Choroid plexus epithelial cell (primary cell): ENCODE measurements at places on chromosomes 16 and 17.

DNA sequence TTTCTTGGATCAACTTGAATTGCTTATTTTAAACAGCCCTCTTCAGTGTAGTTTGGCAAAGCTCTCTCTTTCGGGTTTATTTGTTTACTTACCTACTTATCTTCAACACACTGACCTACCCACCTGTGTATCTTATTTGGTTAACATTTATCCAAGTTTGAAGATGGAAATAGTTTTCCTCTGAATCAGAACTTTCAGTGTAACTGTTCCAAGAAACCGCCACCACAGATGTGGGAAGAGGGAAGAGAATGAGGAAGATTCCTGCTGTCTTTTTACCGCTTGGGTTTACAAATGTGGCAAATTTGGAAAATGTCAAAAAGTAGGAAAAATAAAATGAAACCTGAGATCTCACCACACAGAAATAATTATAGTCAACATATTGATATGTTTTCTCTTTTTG, 115.8 kb downstream of the MSI2 start:
- DNase-seq, result peak; percentile 52

DNA sequence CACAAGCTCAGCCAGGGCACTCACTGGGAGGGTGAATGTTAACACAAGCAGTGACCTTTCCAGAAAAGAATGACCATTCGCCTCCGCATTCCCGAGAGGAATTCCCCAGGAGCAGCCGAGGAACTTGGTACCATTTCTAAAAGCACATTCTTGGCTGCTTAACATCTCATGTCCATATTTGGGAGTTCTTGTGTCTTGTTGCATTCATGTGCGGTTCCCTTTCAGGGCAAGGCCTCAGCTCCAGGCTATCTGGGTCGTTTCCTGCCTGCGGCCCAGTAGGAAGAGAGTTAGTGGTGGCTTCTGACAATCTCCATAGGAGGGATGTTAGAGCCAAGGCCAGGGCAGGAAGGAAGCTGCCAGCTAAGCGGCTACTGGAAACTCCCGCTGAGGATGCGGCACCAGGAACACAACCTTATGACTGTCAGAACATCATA, 27.8 kb upstream of the MEAK7 start:
- DNase-seq, result peak; percentile 86

GRCh38 chr16:12517310-12517694, 286.4 kb downstream of the CPPED1 start:
- DNase-seq, result no peak

DNA sequence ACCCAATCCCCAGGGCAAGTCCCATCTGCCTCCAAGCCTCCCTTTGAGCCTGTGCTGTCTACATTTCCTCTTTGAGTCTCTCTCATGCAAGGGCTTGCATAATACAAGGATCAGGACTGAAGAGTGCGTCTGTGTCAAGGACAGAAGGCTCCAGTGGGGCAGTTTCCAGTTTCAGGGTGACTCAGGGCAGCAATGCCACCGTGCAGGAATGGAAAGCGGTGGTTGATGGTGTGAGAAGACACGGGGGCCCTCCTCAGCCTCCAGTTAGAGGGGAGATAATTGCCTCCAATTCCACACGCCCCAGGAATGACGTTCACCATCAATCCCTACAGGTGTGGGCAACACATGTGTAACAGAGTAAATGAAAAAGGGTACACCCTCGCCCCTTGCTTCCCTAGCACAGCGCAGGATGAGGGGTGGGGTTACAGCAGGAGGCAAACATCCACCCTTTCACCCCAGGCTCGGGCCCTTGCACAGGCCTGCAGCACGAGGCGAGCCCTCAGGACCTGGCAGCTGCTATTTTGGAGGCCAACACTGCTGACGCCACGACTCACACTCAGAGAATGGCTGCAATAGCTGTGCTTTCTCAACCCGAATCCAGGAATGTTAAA, 24.8 kb upstream of the SLC25A19 start:
- peak; percentile 6 for DNase-seq

DNA sequence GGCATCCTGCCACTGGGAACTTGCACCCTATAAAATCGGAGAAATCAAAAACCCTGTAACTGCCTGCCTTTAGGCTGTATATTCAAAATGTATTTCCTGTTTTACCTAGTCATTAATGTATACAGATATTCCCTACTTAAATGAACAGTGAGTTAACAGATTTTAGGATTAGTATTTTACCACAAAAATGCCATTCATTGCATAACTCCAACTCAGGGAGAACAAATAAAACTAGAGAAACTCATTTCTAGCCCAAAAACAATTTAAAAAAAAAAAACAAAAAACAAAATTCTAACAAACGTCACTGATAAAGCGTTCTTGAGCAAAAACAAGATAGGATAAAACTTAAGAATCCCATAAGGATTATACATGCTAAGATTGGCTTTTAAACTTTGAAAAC, 3.7 kb upstream of the DHX33 start:
- no peak for DNase-seq

GRCh38 chr16:52494145-52494544, 52.8 kb downstream of the TOX3 start:
- no peak for DNase-seq

DNA sequence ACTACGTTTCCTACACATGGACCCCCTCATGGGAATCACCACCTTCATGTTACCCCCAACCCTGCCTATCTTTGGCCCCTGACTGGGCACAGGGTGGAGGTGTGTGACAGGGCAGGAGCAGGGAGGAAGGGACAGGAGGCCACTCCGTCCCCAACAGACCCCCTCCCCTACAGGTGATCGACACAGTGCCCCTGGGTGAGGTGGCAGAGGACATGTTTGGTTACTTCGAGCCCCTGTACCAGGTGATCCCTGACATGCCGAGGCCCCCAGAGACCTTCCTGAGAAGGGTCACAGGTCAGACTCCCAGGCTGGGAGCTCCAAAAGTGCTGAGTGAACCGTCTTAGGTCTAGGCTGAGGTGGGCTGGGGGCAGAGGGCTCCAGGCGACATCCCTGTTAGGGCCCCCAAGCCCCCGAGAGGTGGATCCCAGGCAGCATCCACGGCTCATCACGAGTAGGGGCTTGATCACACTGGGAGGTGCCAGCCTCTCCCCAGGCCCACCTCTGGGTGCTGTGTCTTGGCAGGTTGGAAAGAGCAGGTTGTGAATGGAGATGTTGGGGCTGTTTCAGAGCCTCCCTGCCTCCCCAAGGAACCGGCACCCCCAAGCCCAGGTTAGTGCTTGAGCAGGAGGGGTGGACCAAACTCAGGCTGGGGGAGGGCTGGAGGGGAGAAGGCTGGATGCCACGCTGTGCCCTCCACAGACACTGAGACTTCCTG, 1.5 kb downstream of the ACBD4 start:
- no peak for DNase-seq

DNA sequence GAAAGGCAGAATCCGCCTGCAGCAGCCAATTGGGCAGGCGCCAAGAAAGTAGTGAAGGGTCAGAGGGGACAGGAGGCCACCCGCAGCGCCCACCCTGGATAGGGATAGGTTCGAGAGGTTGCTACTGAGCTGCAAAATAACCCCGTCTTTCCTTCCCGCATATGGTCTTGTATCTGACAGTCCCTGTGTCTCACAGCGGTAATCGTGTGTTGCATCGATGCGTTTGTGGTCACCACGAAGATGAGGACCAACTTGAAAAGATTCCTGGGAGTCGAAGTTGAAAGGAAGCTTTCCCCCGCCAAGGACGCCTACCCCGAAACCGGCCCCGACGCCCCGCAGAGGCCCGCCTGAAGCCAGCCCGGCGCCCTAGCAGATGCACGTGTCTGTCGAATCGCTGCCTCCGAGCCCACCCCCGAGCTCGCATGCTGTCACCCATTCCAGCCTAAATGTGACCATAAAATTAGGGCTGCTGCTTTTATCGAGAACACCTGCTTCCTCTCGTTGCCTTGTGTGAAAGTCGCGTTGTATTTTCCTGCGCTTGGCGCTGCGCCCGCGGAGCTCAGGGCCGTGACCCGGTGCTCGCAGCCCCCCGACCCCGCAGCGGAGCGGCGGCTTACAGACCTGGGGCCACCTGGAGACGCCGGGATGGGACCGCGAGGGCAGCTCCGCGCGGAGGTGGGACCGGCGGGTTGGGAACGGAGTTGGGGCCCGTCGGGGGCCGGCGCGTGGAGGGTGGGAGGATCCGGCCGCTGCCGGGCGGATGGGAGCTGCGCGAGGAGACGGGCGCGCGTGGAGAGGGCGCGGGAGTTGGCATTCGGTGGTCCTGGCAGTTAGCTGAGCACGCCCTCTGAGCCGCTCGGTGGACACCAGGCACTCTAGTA, at the start of gene CMTM2:
Gene CMTM2 (plus strand): TSS at position 813 of the 881 bp plus-strand sequence. CDS start 145 bp downstream, outside the sequence.
- peak; percentile 30 for DNase-seq

DNA sequence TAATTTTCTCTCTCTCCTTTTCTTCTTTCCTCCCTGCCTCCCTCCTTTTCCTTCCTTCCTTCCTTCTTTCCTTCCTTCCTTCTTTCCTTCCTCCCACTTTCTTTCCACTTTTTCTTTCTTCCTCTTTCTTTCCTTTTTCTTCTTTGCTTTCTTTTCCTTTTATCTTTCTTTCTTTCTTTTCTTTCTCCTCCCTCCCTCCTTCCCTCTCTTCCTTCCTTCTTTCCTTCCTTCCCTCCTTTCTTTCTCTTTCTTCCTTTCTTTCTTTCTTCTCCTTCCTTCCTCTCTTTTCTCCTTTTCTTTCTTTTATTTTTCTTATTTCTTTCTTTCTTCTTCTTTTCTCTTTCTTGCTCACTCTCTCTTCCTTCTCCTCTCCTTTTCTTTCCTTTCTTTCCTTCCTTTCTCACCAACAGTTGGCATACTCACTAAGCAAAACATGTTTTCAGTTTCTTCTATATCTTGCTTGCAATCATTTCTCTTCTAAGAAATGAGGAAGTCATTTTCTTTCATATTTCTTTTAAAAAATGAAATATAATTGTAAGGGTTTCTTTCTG, 97.1 kb upstream of the MAF start:
- DNase-seq, result no peak

DNA sequence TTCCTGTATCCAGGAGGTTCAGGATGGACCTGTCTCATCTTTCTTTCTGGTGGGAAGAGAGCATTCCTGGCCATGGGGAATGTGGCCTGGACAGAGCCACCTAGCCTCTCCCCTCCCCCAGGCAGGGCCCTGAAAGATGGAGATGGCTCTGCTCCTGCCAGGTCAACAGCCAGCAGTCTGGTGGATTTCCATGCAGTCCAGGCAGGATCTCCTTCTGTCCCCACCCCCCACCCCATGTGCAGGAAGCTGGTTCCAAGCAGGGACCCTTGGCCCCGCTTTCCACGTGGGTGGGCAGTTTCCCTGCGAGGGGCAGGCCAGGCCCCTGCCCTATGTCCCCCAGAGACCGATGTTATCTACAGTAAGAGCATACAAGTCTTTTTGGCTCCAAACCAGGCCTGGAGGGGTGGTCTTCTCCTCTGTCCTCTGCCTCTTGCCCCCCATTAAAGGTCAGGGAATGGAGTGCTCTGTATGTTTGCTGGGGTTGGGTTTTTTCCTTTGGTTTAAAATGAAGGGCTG, 240.5 kb downstream of the SEC14L1 start:
- no peak for DNase-seq

GRCh38 chr17:80295559-80295958, 34.9 kb downstream of the RNF213 start:
- DNase-seq, result no peak

DNA sequence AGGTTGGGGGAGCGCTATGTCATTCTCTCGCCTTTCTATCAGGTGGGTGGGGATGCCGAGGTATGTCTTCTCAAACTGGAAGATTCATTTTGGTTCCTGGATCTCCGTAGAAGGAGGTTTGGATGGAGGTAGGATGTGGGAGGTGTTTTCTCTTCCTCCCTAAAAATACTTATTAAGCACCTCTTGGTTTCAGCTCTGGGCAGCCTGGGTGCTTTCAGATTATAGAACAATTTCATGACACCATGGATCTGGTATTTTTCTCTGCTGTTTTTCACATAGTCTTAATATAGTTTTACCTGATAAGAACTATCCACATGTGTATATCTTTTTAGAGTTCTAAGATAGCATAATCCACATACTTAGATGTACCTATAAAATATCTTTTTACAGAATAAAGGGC, 92.9 kb downstream of the YPEL2 start:
- peak; percentile 12 for DNase-seq

DNA sequence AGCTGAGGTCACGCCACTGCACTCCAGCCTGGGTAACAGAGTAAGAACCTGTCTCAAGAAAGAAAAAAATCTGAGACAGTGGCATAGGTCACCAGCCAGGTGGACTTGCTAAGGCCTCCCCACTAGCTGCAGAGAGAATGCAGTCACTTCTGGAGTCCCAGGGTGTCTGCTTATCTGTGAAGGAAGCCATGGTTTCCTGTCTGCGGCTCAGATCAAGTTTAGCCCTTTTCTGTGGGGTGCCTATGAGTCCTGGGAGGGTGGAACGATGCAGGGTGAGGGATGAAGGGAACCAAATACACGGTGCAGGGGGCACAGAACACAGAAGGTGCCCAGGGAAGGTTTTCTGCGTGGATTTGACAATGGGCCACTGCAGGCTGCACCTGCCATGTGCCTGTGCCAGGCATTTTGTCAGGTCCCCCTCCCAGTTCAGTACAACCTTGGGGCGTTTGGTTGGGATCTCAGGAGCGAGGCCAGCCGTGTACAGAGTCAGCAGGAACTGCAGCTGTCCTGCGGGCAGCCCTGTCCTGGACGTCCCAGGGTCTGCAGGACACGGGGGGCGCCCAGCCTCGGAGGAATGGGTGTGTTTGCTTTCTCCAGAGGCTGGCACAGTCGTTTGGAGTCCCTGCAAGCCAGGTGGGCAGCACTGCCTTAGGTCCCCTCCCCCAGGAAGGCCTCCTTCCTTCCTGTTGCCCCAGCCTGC, 41.8 kb downstream of the RAB11FIP4 start:
- DNase-seq, result peak; percentile 4

GRCh38 chr16:70738083-70738977, 52.5 kb upstream of the MTSS2 start:
- DNase-seq, result peak; percentile 88

GRCh38 chr17:17344507-17345293, 41.5 kb downstream of the NT5M start:
- DNase-seq, result no peak

- no peak for DNase-seq
Observed at GRCh38 chr16:11094857-11095565, 150.6 kb downstream of the CLEC16A start.

- DNase-seq, result no peak
Observed at GRCh38 chr16:58863042-58863441, 128.9 kb upstream of the GOT2 start.

DNA sequence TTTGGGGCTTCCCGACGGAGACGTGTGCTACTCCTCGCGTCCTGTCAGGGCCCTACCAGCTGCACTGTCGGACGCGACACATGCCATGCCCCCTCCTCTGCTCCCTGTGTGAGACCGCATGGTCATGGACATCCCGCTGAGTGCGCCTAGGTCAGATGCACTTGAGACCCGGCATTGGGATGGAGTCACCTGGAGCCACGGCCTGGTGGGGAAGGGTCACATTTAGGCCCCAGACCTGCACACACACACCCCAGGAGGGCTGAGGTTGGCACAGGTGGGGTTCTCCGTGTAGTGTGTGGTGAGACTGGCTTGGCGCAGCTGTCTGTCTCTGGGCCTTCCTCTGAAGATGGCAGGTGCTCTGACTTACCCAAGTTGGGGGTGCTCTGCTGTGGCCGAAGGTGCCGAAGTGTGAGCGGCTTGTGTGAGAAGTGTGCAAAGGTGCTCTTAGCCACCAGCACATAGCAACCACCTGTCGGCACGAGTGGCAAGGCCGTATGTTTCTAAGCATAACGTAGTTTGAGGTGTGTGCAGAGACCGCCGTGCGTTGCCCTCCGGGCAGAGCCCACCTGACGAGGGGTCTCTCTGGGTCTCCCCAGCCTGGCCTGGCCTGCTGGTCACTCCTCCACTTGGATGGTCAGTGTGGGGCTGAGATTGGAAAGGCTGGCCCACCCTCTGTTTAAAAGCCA, 108.6 kb downstream of the BANP start:
- DNase-seq, result no peak
